ENCODE measurements at places on chromosomes 11 and 22.

DNA sequence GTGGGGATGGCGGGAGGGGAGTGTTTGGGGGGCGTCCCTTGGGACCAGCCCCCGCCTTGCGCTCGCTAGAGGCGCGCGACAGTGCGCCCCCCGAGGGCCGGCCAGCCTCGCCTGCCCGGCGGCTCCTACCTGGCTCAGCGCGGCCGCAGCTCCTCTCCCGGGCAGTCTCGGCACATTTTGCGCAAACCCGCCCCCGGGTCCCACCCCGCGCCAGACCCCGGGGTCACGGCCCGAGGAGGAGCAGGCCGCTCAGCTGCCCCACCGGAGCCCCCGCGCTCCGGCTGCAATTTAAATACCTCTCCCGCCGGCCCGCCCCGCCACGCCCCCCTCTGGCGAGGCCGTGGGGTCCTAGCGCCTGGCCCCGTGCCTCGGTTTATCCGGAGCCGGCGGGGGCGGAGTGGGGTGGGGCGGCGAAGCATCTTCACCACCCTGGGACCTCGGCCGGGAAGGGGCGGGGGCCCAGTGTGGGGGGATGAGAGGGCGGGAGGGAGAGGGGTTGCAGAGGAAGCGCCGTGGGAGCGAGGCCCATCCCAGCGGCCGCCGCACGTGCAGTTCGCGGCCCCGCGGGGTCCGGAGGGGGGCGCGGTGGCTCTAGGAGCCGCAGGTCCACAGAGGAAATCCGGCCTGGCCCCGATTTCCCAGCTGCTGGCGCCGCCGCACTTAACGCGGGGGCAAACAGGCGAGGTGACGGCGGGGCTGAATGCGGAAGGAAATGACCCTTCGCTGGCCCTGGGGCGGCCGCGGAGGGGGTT, at the start of gene LRRC32:
LRRC32 (minus strand) TSS at position 263 of the 752 bp plus-strand sequence. CDS start 4,793 bp downstream, outside the sequence.
- DNase-seq: no peak

- DNase-seq: no peak
Measured at GRCh38 chr11:125164422-125165110, at the start of gene PKNOX2. Gene PKNOX2 (plus strand): TSS chr11:125164751. CDS start chr11:125351306, 186,555 bp downstream.

GRCh38 chr11:117657794-117658193, 139.2 kb downstream of the DSCAML1 start:
- DNase-seq: peak; percentile 47

- DNase-seq: no peak
Measured at GRCh38 chr11:71304491-71304890, 52.1 kb upstream of the SHANK2 start.

GRCh38 chr11:60950933-60951605, 907 bp downstream of the SLC15A3 start:
- DNase-seq: no peak

GRCh38 chr22:39910876-39911613, 10.2 kb downstream of the GRAP2 start:
- DNase-seq: no peak

GRCh38 chr11:110059706-110060463, 33.3 kb upstream of the ZC3H12C start:
- no peak for DNase-seq

DNA sequence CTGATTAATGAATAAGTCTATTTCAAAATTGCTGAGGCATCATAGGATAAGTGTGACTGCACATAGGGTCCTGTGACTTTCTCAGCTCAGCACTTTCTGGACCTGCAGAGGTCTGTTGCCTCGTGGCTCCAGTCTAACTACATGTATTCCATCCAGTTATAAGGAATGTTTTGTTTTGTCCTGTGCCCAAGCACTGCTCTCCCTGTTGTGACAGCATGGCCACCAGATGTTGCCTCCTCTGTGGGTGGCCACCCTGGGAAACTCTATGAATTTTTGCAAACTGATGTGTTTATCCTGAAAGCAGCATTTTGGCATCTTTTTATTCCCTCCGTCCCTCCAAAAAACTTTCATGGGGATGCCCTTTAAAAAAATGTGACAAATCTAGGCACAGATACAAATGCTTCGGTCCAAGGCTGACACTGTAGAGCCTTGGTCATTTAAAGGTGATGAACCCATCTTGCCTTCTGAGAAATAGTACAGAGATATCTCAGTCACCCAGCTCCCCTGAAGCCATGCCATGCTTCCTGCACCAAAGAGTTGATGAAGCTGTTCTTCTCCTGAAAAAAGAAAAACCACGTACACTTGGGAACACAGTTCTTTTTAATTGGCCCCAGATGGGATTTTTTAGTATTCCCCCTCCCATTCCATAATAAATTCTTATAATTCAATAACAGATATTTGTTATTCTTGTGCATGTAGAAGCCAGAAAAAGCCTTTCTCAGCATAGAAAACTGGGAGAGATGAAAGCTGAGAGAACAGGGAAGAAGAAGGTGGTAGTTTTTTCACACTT, 72.6 kb downstream of the CCDC34 start:
- DNase-seq: no peak

GRCh38 chr11:38005597-38005996, 1407.6 kb upstream of the RAG2 start:
- no peak for DNase-seq

GRCh38 chr11:45211732-45212131, 65.3 kb downstream of the PRDM11 start:
- DNase-seq: no peak

GRCh38 chr11:67463680-67464410, 5.2 kb downstream of the TMEM134 start:
- DNase-seq: peak; percentile 50

GRCh38 chr22:24460418-24461089, 33.2 kb downstream of the ADORA2A start:
- no peak for DNase-seq

Measured in DMS153 (cell line).